ENCODE measurements at places on chromosomes 4 and X. TPM values are rescaled to one million over a fixed set of nuclear protein-coding genes. Genes with fewer than 3 reads are reported as not detected.

- DNase-seq: no peak
Measured at GRCh38 chr4:189129044-189129694, 811.5 kb upstream of the FRG1 start.

DNA sequence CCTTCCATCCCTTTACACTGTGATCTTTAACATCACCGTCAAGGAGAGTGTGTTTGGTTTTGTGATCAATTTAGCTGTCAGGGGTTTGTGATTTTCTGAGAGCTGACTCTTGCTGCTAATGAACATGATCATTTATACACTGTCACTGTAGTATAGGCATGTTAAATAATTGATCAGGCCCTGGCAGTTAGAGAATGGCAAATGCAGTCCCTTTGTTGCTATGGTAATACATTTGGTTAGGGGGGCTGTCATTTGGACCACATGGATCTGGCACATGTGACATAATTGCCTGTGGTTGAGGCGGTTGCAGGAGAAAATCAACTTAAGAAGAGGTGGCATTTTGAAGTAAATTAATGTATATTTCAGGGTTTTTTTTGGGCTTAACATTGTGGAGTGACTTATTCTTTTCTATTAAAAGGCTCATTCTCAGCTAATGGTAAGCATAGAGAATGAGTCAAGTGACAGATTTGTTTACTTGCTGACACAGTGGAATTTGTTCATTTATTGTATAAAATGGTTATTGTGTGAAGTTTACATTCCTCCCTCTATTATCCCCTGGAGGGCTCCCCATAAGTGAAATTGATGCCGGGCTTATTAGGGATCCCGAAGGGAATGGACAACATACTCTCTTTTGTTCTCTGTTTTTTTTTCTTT lies 114.0 kb downstream of the FHIP1A start:
- no peak for DNase-seq

DNA sequence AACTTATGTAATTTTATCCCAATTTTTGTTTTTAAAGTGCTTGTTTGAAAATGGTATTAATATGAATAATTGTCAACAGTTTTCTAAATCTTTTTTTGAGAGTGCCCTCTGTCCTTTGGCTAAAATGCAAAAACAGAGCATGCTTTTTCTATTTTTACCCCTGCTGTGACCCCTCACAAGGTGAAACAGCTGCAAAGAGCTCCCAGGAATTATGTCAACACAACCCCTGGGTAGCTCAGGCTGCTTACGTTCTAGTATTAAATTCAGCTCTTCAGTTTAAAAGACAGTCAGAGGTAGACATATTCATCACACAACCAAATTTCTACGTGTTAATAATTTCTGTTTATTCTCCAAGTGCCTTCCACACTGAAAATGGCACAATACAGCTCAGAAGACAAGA lies 367.5 kb downstream of the PRDM5 start:
- DNase-seq: no peak

GRCh38 chr4:36332782-36333131 lies 51.3 kb downstream of the DTHD1 start:
- DNase-seq: no peak

DNA sequence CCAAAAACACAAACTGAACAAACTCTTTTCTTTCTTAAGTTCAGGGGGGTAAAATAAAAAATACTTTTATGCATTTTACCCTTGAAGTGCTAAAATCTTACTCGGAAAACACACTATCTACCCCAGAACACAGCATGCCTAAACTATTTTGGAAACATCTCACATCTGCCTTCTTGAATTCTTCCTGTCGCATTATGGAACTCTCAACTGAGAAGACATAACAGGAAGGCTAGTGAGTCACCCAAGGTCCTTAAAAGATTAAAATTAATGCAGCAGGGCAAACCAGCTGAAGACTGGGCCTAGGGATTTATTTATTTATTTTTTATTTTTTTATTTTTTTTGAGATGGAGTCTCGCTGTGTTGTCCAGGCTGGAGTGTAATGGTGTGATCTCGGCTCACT lies 208.2 kb downstream of the APBB2 start:
- no peak for DNase-seq

GRCh38 chrX:150446151-150446550 lies 83.0 kb downstream of the MAMLD1 start:
- DNase-seq: no peak

DNA sequence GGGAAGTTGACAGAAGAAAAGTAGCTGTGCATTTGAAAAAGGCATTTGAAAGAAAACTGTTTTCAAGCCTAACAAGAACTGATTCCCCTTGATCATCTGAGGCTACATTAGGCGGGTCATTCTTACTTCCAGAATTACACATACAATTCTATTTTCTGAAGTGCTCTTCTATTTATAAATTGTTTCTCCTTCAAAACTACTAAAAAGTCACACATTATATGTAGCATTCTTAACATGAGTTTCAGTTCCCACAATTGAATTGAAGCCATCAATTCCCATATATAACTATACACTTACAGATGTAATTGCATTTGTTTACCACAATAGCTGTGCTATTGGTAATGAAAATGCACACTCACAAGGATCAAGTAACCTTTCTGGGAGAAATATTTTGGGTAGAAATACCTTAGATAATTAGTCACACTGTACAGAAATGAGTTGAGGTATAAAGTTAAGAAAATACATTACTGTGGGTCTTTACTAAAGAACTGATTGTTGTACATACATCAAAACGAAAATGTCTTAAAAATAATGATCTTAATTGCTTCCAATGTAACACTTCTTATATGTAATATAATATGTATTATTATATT lies 1688.0 kb upstream of the AGA start:
- no peak for DNase-seq

- DNase-seq: no peak
Measured at GRCh38 chrX:132442691-132443090, 46.1 kb downstream of the MBNL3 start.

- no peak for DNase-seq
Measured at GRCh38 chr4:59180161-59180560, 2020.0 kb upstream of the ADGRL3 start.

DNA sequence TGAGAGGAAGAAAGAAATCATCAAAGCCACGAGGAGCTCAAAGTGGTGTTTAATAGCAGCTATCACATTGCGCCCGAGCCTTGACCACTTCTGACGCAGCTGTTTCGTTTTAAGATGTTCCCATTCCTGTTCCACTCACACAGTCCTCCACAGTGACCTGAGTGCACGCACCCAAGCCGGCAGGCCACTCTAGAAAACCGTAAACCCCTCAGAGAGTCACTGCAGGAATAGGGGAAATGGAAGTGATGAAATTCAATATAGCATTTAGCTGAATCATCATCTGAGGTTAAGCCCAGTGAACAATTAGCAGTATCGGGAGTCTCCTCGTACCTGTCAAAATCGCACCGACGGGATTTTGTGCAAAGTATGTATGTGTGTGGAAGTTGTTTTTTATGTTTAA lies 17.9 kb upstream of the HAND2 start:
- no peak for DNase-seq

DNA sequence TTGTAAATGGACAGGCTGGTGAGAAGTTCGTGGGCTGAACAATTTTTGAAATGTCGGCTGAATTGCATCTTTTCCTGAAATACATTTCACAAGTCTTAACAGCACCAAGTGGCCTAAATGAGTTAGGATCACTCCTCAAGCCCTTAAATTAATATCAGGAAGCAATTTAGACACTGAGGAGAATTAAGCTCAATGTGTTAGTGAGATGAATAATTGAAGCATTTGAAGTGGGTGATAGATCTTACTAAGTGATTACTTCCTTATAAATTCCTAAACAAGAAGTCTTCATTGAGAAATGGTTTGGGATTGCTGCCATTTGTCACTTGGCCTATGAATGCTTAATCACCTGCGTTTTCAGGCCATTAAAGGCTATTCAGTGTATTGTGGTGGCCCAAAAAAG lies 116.8 kb downstream of the NAA11 start:
- no peak for DNase-seq

GRCh38 chrX:71532078-71532752 lies 689 bp upstream of the OGT start:
- DNase-seq: peak; percentile 39

- DNase-seq: no peak
Measured at GRCh38 chrX:9037296-9037695, 3.4 kb upstream of the FAM9B start.

DNA sequence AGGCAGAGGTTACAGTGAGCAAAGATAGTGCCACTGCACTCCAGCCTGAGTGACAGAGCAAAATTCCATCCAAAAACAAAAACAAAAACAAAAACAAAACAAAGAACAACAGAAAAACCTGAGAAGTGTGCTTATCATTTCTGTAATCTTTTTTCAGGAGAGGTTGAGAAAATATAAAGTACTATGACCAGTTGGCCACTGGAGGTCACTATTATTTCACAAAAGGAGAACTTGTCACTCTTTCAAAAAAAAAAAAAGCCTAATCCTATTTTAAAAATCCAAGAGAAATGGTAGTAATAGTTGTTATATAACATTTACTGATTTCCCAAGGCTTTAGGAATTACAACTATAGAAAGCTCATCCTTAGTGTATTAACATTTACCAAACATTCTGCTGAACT lies 24.9 kb upstream of the RNF150 start:
- peak; percentile 62 for DNase-seq

DNA sequence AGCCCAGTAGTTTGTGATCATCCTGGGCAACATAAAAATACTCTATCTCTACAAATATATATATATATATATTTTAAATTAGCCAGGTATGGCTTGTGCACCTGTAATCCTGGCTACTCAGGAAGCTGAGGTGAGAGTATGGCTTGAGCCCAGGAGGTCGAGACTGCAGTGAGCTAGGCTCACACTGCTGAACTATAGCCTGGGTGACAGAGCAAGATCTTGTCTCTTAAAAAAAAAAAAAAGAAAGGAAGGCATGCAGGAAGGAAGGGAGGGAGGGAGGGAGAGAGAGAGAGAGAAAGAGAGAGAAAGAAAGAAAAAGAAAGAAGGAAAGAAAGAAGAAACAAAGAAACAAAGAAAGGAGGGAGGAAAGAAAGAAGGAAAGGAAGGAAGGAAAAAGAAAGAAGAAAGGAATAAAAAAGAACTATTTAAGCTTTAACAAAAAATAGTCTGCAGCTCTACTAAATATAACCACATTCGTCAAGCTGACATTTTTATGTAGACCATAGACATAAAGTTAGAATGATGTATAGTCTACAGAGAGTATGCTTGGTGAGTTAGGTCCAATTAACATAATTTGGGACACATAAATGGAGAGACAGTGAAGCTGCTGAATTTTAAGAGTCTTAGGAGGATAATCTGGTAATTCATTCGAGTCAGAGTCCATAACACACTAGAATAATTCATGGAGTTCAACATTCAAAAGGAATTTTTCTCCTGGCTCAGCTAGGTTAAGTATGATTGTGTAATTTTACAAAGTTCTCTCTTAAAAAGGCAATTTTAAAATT lies 111.9 kb downstream of the GLRA3 start:
- no peak for DNase-seq

DNA sequence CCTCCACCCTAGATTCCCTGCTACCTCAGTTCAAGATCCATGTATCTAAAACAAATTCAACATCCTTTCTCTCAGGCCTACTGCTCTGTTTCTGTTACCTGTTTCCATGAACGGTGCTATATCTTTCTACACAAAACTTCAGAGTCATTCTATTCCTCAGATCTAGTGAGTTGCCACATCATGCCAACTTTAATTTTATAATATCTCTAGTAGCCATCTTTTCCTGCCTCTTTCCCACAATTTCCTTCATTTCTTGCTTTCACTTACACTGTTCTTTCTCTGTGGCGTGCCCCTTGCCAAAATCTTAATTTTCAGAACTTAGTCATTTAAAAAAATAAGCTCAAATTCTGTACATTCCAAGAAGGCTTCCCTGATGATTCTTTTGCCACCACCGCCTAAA lies 15.2 kb downstream of the GUCY1A1 start:
- no peak for DNase-seq

- peak; percentile 17 for DNase-seq
Measured at GRCh38 chr4:47837094-47837907, 566 bp downstream of the CORIN start.

DNA sequence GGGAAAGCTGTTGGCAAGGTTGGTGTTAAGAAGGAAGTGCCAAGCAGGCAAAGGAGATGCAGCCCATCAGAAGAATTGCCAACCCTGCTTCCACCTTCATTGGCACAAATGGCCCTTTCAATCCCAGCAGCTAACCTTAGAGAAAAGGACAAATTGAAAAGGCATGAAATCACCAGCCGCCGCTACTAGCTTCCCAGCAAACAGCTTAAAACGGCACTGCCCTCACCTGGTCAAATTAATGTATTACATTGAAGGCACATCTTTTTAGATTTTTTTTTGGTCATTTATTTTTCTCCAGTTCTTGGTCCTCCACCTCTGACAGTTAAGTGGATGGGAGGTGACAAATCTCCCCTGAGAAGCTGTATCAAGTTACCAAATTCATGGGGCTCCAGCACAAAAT lies 51.0 kb upstream of the NHSL2 start:
- DNase-seq: peak; percentile 61

GRCh38 chr4:111064342-111064993 lies 441.6 kb upstream of the PITX2 start:
- DNase-seq: peak; percentile 94

- DNase-seq: no peak
Measured at GRCh38 chr4:24810871-24811631, 15.7 kb downstream of the SOD3 start.

DNA sequence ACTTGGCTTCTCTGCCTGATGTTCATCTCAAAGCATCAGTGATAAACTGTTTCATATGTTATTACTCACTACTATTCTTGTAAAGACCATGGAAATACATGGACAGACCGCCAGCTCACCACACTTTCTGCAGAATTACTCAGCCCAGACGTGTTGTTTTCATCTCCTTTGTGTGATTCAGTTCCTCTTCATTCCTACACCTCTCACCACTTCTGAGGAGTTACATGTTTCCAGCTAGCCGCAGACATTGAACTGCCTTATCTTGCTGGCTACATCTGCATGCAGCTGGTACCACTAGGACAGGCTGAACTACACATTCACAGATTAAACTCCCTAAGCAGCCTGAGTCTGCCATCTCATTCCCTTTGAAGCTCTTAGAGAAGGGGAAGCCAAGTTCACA lies 443.2 kb upstream of the FGF16 start:
- DNase-seq: no peak

GRCh38 chr4:10460313-10461047 lies 3.3 kb upstream of the ZNF518B start:
- no peak for DNase-seq

- no peak for DNase-seq
Measured at GRCh38 chr4:148808416-148808815, 366.2 kb upstream of the NR3C2 start.

GRCh38 chrX:124829930-124830329 lies 483.6 kb downstream of the SH2D1A start:
- no peak for DNase-seq

DNA sequence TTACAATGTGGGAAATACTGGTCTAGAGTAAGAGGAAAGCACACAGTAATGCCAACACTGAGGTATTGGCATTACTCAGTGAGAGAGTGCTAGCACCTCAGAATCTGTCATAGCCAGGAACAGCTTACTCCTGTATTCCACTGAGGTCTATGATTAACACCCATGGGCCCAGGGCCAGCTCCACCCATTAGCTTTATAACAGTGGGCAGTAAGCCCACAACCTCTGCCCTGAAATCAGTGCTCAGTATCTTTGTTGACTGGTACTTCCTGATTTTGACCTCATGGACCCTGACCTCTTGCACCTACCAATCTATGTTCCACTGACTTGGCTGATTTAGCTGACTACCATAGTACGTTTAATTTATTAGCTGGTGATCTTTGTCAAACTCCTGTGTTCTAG lies 56.1 kb downstream of the LANCL3 start:
- DNase-seq: peak; percentile 23

Gene BGN
- 1.4 TPM for total RNA-seq

Gene TMPRSS11D
- not detected for total RNA-seq

Gene C4orf46
- 6.3 TPM for total RNA-seq

Gene TMEM156
- 7.0 TPM for total RNA-seq

Gene DNAAF6
- total RNA-seq: not detected

Gene OTC
- total RNA-seq: not detected

Gene ARHGAP6
- total RNA-seq: not detected

Gene SCML1
- 14.1 TPM for total RNA-seq

All from MCF 10A (cell line).